ENCODE measurements at places on chromosomes 5 and 9. TPM values are rescaled to one million over a fixed set of nuclear protein-coding genes. Genes with fewer than 3 reads are reported as not detected.

RECK gene
- 19.4 TPM for total RNA-seq

DNA sequence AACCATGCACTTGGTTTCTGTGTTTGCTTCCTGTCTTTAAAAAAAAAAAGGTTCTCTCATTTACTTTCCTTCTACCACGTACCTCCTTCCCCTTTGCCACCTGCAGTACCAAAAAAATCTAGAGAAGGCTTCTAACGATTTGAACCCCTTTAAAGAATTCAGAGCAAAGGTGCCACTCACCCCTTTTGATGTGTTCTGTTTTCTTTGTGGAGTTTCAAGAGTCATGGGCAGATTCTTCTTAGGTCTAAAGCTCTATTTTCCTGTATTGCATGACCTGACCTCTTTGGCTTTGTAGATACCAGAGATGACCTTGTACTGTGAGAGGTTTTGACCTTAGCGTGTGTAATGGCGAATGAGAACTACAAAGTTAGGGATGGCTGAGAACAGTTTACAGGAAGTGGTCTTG, 29.0 kb downstream of the TXNDC8 start:
- no peak for DNase-seq

AHRR gene
- total RNA-seq = 1.2 TPM

TAF1L gene
- total RNA-seq = 0.02 TPM

BTNL3 gene
- total RNA-seq = not detected

PCDH12 gene
- total RNA-seq = 0.07 TPM

DNA sequence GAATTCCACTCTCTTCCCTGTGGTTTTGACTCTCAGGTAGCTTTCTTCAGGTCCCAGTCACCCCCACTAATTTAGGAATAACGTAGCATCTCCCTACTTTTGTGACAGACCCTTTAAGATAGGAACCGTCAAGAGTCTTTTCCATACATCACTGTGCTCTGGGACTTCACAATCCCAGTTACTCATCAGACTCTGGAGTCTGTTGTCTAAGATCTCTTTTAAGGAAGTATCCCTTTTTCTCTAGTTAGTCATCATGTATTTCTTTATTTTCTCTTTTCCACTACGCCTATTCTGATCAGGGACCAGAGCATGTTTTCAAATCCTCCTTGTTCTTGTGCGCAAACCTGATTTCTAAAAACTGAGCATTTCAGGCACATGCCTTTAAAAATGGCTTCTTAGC, 143.0 kb downstream of the GOLPH3 start:
- no peak for DNase-seq

GRCh38 chr5:160359816-160360215, 10.6 kb downstream of the C1QTNF2 start:
- DNase-seq = no peak

MTRR gene
- 23.2 TPM for total RNA-seq

SLC6A3 gene
- not detected for total RNA-seq

DNA sequence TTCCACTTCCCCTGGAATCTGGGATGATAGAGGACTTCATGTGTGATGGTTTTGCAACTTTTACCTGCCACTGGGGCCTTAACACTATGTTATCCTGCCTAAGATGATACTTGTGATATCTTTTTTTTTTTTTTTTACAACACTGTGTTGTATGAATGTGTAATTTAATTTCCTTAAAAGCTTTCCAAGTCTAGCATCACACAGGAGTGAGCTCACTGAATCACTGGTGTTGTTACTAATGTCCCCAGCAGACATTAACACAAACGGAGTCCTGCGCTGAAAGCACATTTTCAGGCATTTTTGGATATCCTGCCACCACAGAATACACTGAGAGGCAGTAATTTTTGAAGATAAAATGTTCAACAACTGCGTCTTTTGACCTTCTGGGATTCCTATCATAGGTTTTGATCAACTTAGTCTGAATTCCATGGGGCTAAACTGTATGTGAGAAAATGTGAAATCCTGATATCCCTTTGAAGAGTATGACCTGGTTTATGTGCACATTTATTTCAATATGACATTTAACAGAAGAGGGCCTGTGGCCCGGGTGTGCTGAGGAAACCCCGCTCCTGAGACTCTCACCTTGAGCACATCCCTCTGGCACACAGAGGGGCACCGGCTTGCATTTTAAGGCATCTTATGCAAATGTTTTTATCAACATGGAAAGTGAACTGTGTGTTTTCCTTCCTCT, 118.0 kb downstream of the FSTL4 start:
- no peak for DNase-seq

NANS gene
- 159 TPM for total RNA-seq

DNA sequence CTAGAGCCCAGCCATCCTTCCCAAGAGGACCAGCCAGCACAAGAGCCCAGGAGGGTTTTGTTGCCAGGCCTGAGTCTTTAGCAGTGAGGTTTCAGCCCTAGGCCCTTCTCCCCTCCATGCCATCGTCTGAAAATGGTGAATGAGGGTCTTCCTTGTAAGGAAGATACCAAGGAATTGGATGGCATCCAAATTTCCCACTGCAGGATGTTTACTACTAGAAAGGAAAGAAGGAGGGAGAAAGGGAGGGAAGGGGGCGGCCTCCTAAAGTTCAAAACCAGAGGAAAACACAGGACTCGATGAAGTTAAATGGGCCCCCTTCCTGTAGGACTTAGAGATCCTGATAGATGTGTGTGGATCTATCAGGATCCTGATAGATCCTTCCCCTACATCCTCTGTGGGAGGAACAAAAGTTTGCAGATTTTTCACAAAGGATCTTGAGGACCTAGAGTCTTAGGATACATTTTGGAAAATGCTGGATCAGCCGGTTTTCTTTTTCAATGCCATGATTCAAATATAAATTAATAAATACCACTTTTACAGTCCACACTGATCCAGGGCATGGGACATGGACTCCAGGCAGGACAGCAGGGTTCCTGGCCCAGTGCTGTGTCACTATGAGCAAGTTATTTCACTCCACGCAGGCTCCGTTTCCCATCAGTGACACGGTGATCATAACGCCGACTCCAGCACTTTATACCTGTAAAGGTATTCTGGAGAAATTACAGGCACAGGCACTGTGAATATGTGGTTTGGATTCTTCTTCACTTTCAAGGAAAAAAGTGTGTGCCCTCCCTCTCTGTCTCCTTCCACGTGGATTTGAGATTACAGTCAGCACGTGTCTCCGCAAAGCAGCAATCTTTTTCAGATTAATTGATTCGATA, 40.9 kb downstream of the C5orf15 start:
- DNase-seq = no peak

Measured in A172 (cell line).